ENCODE measurements at places on chromosomes 11 and 22. TPM values are rescaled to one million over a fixed set of nuclear protein-coding genes. Genes with fewer than 3 reads are reported as not detected.

DNA sequence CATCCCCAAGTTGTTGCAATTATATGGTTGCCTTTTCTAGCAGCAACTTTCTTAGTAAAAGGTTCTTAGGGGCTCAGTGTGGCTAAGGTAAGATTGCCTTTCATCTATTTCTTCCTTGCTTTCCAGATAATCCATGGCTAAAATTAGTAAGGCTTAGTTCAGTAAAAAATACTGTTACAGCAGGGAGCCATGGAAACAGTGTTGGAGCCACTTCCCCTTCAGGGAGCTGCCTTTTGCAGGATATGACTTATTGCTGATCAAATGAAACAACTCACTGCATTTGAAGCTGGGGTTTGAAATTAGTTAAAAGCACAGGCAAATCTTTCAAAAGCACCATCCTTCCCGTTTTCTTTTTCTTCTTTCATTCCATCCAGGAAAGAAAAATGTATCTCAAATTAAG is 184.3 kb downstream of the C11orf87 start:
- no peak overlapping the region for H3K4me3 ChIP-seq
- no peak overlapping the region for H3K27ac ChIP-seq

DNA sequence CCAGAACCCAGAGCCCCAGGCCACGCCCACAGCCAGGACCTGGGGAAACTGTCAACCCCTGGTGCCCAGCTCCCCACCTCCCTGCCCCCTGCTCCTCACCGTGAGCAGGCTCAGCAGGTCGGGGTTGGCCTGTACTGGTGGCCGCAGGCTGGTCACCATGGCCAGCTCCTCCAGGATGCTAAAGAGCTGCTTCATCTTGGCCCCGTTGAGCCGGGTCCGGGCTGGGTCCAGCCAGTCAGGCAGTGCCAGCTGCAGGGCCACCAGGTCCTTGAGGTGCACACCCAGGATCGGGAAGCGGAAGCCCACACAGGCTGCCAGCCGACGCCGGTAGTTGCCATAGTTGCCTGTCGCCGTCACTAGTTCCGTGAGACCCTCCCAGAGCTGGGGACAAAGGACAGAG is 7.3 kb downstream of the RASGRP2 start:
- peaks cover 29% of the 10 kb centered on the region for H3K4me1 ChIP-seq
- DNase-seq: no peak
- peaks cover 8% of the 10 kb centered on the region for H3K36me3 ChIP-seq

- no peaks in the 10 kb centered on the region for H3K36me3 ChIP-seq
- no peak for DNase-seq
- H3K4me1 ChIP-seq: no peaks in the 10 kb centered on the region
- H3K27ac ChIP-seq: no peak overlapping the region
- peaks cover 20% of the 10 kb centered on the region for H3K27me3 ChIP-seq
These were observed 28.9 kb upstream of the ISX start for GRCh38 chr22:35037089-35037488.

- no peak for DNase-seq
- H3K27ac ChIP-seq: no peak overlapping the region
- H3K27me3 ChIP-seq: no peaks in the 10 kb centered on the region
These were observed 74.6 kb downstream of the CASP12 start for GRCh38 chr11:104823657-104824056.

DNA sequence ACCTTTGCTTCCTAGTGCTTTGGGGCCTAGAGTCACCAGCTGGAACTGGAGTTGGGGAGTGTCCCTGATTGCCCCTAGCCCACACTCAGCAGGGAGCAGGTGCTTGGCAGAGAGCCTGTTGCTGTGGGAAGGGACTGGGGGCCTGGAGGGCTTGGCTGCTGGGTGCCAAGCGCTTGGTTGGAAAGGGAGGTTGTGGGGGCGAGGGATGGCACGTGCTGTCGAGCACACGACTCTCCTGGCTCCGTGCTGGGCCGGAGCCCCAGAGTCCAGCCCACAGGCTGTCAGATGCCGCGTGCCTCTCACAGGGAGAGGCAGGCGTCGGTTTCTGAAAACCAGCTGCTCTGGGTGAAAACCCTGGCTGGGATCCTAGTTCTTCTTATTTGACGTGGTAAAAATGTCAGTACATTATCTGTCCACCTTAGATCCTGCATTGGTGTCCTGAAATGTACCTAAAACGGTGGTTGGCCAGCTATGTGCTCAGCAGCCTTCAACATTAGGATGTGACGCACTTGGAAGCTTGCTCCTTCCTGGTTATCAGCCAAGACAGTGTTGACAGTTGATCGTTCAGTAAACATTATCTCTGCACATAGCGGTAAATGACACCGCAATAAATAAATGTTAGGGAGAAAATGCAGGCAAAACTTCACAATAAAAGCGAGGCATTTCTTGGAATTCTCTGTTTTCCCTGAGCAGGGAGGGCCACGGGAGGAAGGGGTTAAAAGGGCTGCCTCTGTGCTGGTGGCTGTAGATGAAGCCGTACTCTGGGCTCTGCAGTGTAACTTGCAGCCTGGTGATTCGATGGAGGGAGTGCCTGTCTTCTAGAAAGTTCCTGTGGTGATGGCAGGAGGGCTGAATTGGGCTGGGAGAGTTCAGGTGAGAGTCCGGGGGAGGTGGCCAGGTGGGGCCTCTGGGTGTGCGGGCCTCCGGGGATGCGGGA is 29.2 kb downstream of the GRAMD4 start:
- peaks cover 16% of the 10 kb centered on the region for H3K4me1 ChIP-seq
- H3K27ac ChIP-seq: no peak overlapping the region
- no peaks in the 10 kb centered on the region for H3K27me3 ChIP-seq
- DNase-seq: no peak
- H3K36me3 ChIP-seq: peaks cover 2% of the 10 kb centered on the region
- H3K4me3 ChIP-seq: no peak overlapping the region

DNA sequence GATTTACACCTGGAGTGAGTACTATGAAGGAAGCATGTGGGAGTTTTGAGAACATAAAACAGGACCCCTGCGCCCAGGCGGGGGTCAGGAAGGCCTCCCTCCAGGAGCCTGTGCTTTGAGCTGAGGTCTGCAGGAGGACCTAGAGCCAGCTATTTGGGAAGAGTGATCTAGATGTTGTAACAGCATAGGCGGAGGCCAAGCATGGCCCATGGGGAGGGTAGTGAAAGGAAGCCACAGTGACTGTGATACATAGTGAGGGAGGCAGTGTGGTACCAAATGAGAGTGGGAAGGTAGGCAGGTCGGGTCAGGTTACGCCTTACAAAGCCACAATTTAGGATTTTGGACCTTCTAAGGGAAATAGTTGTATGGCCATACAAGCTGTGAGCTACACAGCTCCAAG is 147.5 kb downstream of the PARVA start:
- H3K4me3 ChIP-seq: no peak overlapping the region
- H3K36me3 ChIP-seq: no peaks in the 10 kb centered on the region
- no peak overlapping the region for H3K27ac ChIP-seq
- no peaks in the 10 kb centered on the region for H3K4me1 ChIP-seq
- DNase-seq: no peak

DNA sequence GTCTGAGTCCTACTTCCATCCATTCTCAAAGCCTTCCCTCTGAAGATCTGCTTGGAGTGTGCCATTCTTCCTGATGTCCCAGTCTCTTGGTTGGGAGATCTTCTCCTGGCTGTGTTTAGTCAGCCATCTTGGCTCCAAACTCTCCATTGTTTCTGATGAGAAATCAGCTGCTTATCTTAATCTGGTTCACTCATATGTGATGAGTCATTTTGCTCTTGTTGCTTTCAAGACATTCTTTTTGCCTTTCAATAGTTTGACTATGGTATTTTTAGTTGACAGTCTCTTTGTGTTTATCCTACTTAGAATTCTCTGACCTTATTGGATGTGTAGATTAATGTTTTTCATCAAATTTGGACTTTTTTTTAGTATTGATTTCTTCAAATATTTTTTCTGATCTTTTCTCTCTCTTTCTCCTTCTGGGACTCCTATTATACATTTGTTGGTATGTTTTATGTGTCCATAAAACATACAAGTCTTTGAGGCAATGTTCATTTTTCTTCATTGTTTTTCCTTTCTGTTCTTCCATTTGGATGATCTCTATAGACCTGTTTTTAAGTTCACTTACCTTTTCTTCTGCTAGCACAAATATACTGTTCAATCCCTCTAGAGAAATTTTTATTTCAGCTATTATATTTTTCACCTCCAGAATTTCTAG is 77.2 kb upstream of the CLPB start:
- no peak overlapping the region for H3K4me3 ChIP-seq
- H3K4me1 ChIP-seq: peaks cover 3% of the 10 kb centered on the region
- no peak for DNase-seq
- no peaks in the 10 kb centered on the region for H3K27me3 ChIP-seq
- H3K27ac ChIP-seq: no peak overlapping the region

GRCh38 chr22:33984656-33985285 is 64.5 kb upstream of the LARGE1 start:
- H3K27ac ChIP-seq: no peak overlapping the region
- H3K27me3 ChIP-seq: peaks cover 9% of the 10 kb centered on the region
- H3K4me3 ChIP-seq: no peak overlapping the region
- H3K36me3 ChIP-seq: no peaks in the 10 kb centered on the region

GRCh38 chr22:34879001-34879400 is 187.0 kb upstream of the ISX start:
- H3K4me3 ChIP-seq: no peak overlapping the region
- H3K27me3 ChIP-seq: peaks cover 7% of the 10 kb centered on the region
- H3K4me1 ChIP-seq: no peaks in the 10 kb centered on the region

GRCh38 chr11:88101881-88102597 is 73.2 kb downstream of the RAB38 start:
- H3K27ac ChIP-seq: no peak overlapping the region
- H3K4me3 ChIP-seq: no peak overlapping the region

DNA sequence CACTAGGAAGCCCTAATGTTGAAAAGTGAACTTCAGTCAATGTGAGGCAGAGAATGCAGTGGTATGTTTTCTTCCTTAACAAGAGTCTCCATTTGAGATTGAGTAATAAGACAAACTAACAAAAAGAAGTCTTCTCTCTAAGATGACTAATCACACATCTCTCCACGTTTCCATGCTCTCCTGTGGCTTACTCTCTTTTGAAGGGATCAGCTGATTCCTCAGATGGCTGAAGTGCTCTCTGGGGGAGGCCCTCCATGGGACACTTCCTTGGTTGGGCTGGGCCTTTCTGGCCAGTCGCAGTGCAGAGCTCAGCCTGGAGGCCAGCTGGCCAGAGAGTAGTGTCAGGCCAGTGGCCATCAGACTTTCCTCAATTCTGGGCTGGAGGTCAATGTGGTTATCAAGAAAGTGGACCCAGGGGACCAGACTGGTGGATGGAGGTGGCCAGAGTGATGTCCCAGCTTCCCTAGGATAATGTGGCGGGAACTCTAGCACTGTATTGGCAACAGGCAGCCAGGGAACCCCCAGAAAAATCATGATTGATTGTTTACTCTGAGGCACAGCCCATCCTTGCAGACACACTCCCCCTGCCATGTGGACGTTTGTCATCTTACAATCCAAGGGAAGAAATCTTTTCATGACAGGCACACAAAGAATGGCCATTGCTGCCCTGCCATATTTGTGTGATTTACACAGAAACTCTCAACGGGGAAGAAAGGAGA is 14.5 kb downstream of the CSRP3 start:
- no peaks in the 10 kb centered on the region for H3K36me3 ChIP-seq
- no peak for DNase-seq
- no peak overlapping the region for H3K4me3 ChIP-seq
- no peaks in the 10 kb centered on the region for H3K4me1 ChIP-seq
- no peaks in the 10 kb centered on the region for H3K27me3 ChIP-seq

DNA sequence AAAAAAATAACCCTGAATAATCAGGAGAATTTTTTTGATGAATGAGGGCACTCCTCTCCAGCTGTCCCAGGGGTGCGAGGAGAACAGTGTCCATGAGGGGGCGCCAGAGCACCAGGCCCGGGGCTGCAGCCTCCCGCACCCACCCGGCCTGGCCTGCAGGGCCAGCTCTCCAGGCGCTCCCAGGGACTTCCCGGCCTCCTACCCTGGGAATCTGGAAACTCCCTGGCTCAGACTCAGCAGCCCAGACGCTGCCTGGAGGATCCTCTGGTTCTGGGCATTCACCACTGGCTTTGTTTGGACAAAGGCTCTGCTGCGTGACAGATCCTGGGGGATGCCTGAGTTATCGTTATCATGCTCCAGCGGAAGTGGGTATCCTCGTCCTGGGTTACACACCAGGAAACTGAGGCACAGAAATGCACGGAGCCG is 31.0 kb downstream of the MCM5 start:
- no peaks in the 10 kb centered on the region for H3K36me3 ChIP-seq
- H3K27ac ChIP-seq: no peak overlapping the region
- peak; percentile 52 for DNase-seq
- no peaks in the 10 kb centered on the region for H3K27me3 ChIP-seq
- H3K4me1 ChIP-seq: peaks cover 3% of the 10 kb centered on the region
- no peak overlapping the region for H3K4me3 ChIP-seq

- H3K27me3 ChIP-seq: no peaks in the 10 kb centered on the region
- H3K4me3 ChIP-seq: no peak overlapping the region
- peaks cover 3% of the 10 kb centered on the region for H3K4me1 ChIP-seq
- peak overlapping the region; percentile 84 for H3K27ac ChIP-seq
- H3K36me3 ChIP-seq: no peaks in the 10 kb centered on the region
- no peak for DNase-seq
These were observed 14.0 kb downstream of the MICALL1 start for GRCh38 chr22:37920126-37920525.

Gene CCDC188
- 1.5 TPM for total RNA-seq

Gene PPME1
- 17.8 TPM for total RNA-seq

Gene DENND6B
- 2.2 TPM for total RNA-seq

Gene OR8D4
- total RNA-seq: not detected

Gene IRAG1
- total RNA-seq: 0.99 TPM

Gene LMO2
- 1.8 TPM for total RNA-seq

Gene SERHL2
- 0.34 TPM for total RNA-seq
